Hematopoietic multipotent progenitor cell treated with erythropoietin and hydrocortisone succinate and interleukin-3 and kit ligand, for 6 days (in vitro differentiated cells): ENCODE measurements at places on chromosomes 5 and 9.
A peak's percentile ranks its signal among the peaks of the same experiment; 100 is the strongest.

GRCh38 chr5:143987751-143988560 lies 176.0 kb downstream of the HMHB1 start:
- no peak for DNase-seq

- no peak for DNase-seq
Measured at GRCh38 chr9:9002826-9003583, 1203.4 kb upstream of the DMAC1 start.

GRCh38 chr5:99879791-99880511 lies 655.2 kb upstream of the FAM174A start:
- DNase-seq: no peak

GRCh38 chr9:135275571-135276289 lies 188.3 kb downstream of the OLFM1 start:
- DNase-seq: no peak

DNA sequence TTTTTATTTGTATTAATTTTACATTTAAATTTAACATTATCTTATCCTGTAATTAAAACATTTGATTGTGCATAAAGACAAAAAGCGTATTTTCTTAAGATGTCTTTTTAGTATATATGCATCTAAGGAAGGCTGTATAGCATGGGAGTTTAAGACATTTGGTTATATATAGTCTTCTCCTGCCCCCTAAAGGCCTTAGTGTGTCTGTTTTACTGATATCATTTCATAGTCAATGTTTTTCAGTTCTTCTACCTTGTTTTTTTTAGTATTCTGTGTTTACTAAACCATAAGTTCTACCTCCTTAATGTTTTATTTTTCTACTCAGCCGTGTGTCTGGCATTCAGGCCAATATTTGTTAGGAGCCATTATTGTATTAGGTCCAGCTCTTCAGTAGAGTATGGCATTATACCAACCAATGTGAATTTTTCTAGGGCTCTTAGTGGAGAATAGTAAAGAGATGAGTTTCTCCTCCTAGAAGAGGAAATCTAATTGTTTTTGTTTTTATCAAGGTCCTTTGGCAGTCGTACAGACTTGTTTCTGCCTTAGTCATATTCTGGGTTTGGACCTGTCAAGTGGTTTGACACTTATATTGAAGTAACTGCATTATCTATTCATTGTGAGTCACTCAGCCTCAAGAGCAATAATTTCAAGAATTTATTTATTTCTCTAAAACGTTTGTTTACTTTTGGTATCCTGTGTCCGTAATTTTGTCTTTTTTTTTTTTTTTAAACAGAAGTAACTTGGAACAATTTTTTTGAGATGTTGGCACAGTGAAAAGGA lies 74.8 kb downstream of the SLF1 start:
- DNase-seq: peak; percentile 75
